Activated CD4-positive, CD25-positive, alpha-beta regulatory T cell treated with anti-CD3 and anti-CD28 coated beads, Interleukin-2, amount 50 U/mL, for 24 hours (primary cell): ENCODE measurements at places on chromosomes 7 and 10.

DNA sequence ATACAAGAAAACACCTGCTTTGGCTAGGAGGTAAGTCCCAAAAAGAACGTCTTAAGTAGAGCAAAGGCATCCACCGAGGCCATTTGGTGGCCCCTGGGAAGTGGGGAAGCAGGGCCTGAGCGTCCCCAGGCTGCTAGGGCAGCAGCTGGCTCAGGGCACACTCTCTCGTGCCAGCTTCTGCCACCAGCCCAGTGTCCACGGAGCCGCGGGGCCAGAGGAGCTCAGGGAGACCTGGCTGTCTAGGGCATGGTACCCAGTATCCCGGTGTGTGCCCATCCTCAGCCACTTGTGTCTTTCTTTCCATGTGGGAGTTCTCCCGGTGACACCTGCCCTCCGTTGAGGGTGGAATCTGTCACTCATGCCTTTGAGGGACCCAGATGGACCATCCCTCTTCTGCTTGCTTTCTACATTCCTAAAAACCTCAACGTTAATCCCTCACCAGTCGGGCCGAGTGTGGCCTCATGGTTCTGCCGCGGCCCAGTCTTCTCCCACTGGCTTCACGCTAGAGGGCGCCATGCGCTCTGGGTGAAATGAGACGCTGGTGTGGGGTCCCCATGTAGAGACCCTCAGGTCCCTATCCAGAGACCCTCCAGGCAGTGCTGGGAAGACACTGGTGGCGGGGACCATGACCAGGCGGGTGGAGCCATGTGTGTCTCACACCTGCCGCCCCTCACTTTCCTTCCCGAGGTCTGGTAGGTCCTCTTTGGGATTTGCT, 9.5 kb upstream of the AP5Z1 start:
- ATAC-seq = no peak

DNA sequence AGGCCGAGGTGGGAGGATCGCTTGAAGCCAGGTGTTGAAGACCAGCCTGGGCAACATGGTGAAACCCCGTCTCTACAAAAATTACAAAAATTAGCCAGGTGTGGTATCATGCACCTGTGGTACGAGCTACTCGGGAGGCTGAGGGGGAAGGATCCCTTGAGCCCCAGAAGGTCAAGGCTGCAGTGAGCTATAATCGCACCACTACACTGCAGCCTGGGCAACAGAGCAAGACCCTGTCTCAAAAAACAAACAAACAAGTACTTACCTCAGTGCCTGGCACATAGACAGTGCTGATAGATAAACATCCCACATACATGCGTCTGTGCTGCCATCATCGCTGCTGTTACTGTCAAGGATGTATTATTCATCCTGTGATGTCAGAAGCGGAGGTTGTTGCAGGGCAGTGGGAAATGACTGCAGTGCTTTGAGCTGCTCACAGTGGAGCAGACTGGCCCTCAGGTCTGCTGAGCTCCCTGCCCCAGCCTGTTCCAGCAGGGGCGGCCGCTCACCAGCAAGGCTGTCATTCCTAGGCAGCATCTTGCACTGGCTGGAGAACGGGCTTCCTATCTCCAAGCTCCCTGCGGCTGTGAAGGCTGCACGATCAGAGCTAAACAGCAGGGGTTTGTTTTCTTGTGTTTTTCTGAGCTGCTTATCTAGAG, 18.6 kb downstream of the FOXK1 start:
- peak; percentile 96 for ATAC-seq

- ATAC-seq = no peak
Measured at GRCh38 chr10:32204606-32205005, 142.4 kb downstream of the EPC1 start.

DNA sequence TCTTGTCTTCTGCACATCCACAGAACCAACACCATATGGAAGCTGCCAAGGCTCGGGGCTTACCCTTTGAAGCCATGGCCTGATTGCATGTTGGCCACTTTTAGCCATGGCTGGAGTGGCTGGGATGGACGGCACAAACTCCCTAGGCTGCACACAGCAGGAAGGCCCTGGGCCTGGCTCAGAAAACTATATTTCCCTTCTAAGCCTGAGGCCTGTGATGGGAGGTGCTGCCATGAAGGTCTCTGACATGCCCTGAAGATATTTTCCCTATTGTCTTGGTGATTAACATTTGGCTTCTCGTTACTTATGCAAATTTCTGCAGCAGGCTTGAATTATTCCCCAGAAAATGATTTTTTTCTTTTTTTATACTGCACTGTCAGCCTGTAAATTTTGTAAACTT, 387.0 kb upstream of the KCND2 start:
- ATAC-seq = no peak

DNA sequence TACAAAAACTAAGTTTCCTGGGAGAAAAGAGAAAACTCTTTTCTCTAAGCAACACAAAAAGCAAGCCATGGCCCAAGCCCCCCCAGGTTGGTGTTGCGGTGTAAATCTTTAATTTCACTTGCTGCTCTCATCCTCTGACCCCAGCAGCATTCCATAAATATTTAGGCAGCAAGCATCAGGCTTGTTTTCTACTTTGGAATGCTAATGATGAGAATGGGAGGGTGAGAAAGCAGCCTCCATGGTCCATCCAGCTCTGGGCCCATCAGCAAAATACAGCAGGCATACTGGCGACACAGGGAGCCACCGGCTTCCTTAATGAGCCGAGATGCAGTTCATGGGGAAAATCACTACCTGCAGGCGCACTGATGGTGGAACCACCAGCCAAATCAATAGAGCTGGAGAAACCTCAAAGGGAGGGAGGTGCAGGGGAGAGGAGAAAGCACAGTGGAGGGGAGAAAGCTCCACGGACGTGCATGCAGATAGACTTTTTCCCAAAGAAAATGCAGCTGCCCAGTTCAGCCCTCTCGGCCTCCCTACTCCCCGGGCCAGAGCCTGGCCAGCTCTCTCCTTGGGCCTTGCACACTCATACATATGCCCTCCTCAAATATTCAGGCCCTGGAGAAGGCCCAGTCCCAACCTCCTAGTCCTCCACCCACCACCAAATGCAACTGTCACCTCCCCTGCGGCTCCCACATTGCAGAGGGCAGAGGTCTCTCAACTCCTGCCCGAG, 131.9 kb downstream of the GRID1 start:
- no peak for ATAC-seq

DNA sequence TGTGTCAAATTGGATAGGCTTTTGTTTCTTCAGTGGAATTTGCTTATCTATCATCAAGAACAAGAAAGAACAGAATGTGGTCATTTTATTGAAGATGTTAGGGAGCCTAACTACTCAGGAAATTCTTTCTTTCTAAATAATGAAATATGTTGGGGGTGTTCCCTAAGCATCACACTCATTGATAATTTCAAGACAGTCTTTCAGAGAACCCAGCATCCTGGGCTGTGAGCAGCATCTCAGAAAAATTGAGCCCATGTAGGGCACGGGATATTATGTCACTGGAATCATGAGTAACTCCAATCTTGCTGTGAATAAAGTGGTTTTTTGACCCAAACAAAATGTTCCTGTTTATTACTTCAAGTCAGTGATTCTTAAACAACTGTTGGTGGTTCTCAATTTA, 27.3 kb downstream of the PON1 start:
- no peak for ATAC-seq

GRCh38 chr7:139602143-139602722, 78.7 kb downstream of the CLEC2L start:
- ATAC-seq = no peak

GRCh38 chr7:141464551-141464950, 86.7 kb upstream of the AGK start:
- no peak for ATAC-seq

- ATAC-seq = no peak
Measured at GRCh38 chr7:157292770-157293412, 43.9 kb upstream of the DNAJB6 start.

DNA sequence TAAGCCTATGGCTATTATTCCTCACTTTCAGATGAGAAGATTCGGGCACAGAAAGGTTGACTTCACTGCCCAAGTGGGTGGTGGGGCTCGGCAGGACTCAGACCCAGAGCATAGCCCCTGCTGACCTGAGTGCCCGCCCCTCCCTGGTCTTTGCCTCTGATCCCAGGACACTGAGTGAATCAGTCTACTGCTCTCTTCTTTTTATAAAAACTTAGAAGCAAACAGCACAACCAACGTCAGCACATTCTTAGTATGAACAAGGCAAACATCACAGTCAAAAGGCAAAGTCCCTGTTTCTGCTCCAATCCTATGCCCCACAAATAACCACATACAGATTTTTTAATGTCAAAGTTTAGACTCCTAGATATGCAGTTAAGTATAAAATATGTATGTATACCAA, 237.8 kb downstream of the ZMYND11 start:
- no peak for ATAC-seq

- no peak for ATAC-seq
Measured at GRCh38 chr7:30761214-30762156, 9.6 kb downstream of the INMT start.

DNA sequence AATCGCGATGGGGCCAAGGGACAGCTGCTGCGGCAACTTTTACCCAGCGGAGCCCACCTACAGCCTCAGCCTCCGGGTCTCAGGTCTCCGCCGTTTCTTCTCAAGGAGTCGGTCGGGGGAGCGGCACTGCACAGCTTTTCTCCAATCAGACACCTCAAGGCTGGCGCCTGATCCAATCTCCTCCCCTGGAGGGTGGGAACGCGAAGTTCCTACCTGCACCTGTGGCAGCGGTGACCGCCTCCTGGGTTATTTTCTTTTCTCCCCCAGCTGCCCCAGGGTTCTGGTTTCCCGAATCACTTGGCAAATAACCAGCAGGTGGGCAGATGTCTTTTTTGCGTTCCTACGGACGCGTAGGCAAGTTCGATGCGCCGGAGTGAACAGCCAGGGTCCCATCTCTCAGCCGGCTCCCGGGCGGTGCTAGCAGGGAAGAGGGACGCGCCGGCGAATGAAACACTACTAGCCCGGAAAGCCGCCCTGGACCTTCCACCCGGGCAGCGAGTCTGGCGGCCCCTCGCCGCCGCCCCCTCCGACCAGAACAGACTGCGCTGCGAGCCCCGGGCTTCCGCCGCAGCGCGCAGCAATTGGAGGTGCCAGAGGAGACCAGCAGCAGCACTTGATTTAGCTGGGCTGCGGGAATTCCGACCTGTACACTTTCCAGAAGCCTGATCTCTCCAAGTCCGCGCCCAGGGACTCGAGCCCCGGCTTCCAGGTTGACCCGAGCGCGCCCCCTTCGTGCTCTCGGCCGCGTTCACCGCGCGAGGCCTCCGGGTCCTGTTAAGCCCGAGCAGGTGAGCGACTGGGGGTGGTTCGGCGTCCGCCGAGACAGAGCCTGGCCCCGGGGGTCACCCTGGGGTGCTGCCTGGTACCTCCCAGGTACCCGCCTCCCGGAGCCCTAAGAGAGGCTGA, at the start of gene PRR15:
PRR15 (plus strand) TSS at position 246 of the 906 bp plus-strand sequence. CDS start 2,495 bp downstream, outside the sequence.
- no peak for ATAC-seq

- ATAC-seq = no peak
Measured at GRCh38 chr7:120055300-120055699, 217.7 kb upstream of the KCND2 start.

GRCh38 chr7:34886856-34887255, 150.4 kb downstream of the DPY19L1 start:
- ATAC-seq = no peak

- no peak for ATAC-seq
Measured at GRCh38 chr7:38307640-38308039, 34.2 kb upstream of the TARP start.

- ATAC-seq = no peak
Measured at GRCh38 chr10:93604146-93604545, 3.1 kb upstream of the RBP4 start.

DNA sequence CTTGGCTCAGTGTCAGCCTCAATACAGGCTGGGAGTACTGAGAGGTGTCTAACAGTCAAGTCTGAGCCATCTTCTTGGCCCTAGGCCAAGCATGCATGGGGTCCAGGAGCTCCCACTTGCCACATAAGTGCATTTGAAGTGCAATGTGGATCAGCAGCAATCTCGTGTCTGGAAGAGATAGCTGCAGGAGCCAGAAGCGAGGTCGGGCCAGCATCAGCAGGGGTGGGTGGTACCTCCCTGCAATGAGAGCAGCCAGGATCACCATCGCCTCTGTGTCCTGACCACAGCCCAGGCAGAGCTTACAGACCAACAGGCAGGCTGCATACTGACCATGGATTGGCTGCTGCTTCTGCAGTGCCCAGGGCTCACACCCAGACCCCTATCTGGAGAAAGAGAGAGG, 83.0 kb upstream of the CXCL12 start:
- ATAC-seq = no peak

- ATAC-seq = no peak
Measured at GRCh38 chr7:11130012-11130411, 156.3 kb downstream of the PHF14 start.

GRCh38 chr7:100588438-100588837, 2.3 kb downstream of the FBXO24 start:
- ATAC-seq = no peak

GRCh38 chr7:130296221-130296951, 3.4 kb downstream of the CPA4 start:
- no peak for ATAC-seq
